ENCODE measurements at places on chromosomes 13 and 19.

DNA sequence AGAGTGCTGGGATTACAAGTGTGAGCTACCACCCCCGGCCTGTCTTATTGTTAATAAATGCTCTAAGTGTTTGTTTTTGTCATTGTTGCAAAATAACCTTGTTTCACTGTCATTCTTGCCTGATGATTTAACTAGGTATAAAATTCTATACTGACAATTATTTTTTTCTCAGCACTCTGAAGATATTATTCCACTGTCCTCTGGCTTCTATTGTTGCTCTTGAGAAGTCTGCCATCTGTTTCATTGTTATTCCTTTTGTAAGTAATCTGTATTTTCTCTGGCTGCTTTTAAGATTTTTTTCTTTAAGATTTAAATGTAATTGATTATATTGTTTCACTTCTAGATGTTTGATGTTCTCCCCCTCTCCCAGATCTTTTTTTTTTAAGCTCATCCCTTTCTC lies 17.6 kb downstream of the ZNF420 start:
- DNase-seq, result no peak

DNA sequence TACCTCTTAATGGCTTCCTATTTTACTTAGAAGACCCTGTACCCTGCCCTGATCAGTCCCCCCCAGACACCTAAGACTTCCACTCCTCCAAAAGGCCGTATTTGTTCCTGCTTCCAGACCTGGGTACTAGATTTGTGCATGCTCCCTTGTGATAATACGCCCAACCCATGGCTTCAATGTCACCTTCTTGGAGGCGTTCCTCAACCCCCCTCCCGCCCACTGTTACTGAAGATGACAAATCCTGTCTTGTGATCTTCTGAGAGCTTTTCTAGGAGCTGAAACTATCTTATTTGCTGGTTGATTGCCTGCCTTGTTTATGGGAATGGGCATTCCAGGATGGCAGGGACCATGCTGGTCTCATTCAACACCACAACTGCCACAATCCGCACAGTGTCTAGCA lies 9.4 kb downstream of the SLC25A23 start:
- DNase-seq, result no peak

GRCh38 chr13:32408296-32409000 lies 19.5 kb downstream of the N4BP2L1 start:
- no peak for DNase-seq

- no peak for DNase-seq
Measured at GRCh38 chr13:75250526-75251178, 231.3 kb downstream of the TBC1D4 start.

- peak; percentile 27 for DNase-seq
Measured at GRCh38 chr13:40381935-40382764, 284.3 kb downstream of the FOXO1 start.

DNA sequence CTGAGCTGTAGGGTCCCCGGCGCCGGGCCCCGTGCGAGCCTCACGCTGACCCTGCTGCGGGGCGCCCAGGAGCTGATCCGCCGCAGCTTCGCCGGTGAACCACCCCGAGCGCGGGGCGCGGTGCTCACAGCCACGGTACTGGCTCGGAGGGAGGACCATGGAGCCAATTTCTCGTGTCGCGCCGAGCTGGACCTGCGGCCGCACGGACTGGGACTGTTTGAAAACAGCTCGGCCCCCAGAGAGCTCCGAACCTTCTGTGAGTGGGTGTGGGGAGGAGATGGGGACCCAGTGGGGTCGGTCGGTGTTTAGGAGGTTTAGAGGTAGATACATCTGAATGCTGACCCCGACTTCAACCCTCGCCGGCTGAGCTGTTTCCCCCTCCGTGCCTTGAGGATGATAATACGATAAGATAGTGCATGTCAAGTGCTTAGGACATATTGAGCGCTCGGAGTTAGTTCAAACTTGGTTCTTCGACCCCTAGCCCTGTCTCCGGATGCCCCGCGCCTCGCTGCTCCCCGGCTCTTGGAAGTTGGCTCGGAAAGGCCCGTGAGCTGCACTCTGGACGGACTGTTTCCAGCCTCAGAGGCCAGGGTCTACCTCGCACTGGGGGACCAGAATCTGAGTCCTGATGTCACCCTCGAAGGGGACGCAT lies 1.9 kb downstream of the ICAM5 start:
- DNase-seq, result no peak

DNA sequence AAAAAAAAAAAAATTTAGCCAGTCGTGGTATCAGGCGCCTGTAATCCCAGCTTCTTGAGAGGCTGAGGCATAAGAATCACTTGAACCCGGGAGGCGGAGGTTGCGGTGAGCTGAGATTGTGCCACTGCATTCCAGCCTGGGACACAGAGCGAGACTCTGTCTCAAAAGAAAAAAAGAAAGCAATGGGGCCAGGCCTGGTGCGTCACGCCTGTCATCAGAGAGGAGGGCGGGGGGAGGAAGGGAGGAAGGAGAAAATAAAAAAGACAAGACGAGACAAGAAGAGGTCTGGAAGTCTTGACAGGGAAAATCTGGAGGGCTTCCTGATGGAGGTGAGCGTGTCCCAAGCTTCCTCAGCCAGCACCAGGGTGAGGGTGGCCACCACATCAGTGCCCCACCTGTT lies 54.9 kb upstream of the PTPRS start:
- DNase-seq, result no peak

- DNase-seq, result no peak
Measured at GRCh38 chr13:77339408-77339807, 12.5 kb upstream of the MYCBP2 start.

DNA sequence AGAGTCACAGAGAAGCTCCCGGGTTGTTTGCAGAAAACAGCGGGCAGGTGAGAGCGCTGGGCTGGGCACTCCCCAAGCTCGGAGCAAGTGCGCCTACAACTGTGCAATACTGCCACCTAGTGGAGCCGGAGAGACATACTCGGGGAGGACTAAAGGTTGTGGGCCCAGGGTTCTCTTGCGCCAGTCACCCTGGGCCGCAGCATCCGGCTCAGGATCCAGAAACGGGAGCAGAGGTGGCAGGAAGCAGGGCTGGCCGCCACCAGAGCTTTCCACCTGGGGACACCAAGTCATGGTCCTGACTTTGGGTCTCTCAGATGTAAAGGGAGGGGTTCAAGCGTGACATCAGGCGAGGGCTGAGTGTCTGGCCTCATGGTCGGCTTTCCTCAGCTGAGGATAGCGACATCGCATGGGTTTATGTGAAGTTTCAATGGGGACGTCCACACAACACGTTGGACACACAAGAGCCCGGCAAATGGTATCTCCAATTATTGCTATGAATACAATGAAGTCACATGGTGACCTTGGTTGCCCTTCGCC lies 11.2 kb upstream of the KLK4 start:
- DNase-seq, result no peak

- peak; percentile 26 for DNase-seq
Measured at GRCh38 chr19:37304190-37304883, 66.6 kb upstream of the ZNF527 start.

All from amygdala (tissue), 56 donors.